ENCODE measurements at places on chromosomes 2 and 18. TPM values are rescaled to one million over a fixed set of nuclear protein-coding genes. Genes with fewer than 3 reads are reported as not detected.
A peak's percentile ranks its signal among the peaks of the same experiment; 100 is the strongest.

Gene SIX3
- not detected for total RNA-seq

Gene IL18RAP
- total RNA-seq = 1.4 TPM

- no peak overlapping the region for H3K27ac ChIP-seq
- DNase-seq = peak; percentile 76
- H3K4me1 ChIP-seq = peaks cover 3% of the 10 kb centered on the region
- no peak overlapping the region for H3K4me3 ChIP-seq
Measured at GRCh38 chr2:10048501-10049171, 5.3 kb downstream of the KLF11 start.

DNA sequence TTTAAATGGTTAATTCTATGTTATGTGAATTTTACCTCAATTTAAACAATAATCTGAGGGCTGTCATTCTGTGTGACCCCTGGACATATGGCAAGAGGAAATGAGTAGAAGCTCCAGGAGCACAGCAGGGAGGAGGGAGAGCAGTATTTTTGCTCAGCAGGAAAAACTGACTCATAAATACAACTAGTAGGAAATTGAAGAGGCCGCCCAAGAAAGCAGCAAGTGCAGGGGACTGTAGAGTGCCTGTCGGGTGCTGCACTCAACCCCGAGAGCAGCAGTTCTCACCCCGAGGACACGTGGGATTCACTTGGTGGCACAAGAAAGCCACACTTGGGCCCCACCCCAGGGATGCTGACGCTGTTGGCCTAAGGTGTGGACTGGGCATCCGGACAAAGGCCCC lies 60.8 kb downstream of the NPAS2 start:
- H3K36me3 ChIP-seq = no peaks in the 10 kb centered on the region
- H3K4me3 ChIP-seq = no peak overlapping the region
- no peaks in the 10 kb centered on the region for H3K4me1 ChIP-seq
- DNase-seq = no peak

GRCh38 chr2:137208431-137208891 lies 443.1 kb downstream of the THSD7B start:
- no peaks in the 10 kb centered on the region for H3K36me3 ChIP-seq
- H3K4me1 ChIP-seq = no peaks in the 10 kb centered on the region
- no peak overlapping the region for H3K27ac ChIP-seq
- H3K4me3 ChIP-seq = no peak overlapping the region
- no peak for DNase-seq
- H3K27me3 ChIP-seq = no peaks in the 10 kb centered on the region

DNA sequence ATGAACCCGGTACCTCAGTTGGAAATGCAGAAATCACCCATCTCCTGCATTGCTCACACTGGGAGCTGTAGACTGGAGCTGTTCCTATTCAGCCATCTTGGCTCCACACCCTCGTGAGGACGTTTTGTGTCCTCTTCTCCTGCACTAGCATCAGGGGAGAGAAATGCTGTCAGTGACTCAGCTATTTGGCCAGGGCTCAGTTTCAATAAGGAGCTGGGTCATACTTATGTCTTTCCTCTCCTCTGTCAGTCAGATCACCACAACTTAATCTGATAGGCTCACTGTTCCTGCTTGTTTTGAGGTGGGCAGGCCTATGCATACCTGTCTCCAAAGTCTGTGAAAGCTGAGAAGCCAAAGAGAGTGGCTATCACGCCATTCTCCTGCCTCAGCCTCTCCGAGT lies 921.2 kb downstream of the DCC start:
- H3K36me3 ChIP-seq = no peaks in the 10 kb centered on the region
- no peaks in the 10 kb centered on the region for H3K4me1 ChIP-seq
- no peak overlapping the region for H3K27ac ChIP-seq
- H3K4me3 ChIP-seq = no peak overlapping the region

All from B cell (primary cell).